Frontal cortex (tissue), 4 donors: ENCODE measurements at places on chromosomes 4 and X. TPM values are rescaled to one million over a fixed set of nuclear protein-coding genes. Genes with fewer than 3 reads are reported as not detected.

S100G gene
- not detected for total RNA-seq

RPS6KA6 gene
- 16.3 TPM for total RNA-seq

BDH2 gene
- total RNA-seq, result 7.3 TPM

FRMPD4 gene
- 26.5 TPM for total RNA-seq

CCSER1 gene
- total RNA-seq, result 165 TPM

BST1 gene
- 4.5 TPM for total RNA-seq

PABPC1L2B gene
- total RNA-seq, result not detected

ZFP42 gene
- not detected for total RNA-seq

F11 gene
- not detected for total RNA-seq

NPY1R gene
- 179 TPM for total RNA-seq

KIF4A gene
- 2.9 TPM for total RNA-seq

FRYL gene
- 60.7 TPM for total RNA-seq

COX7B2 gene
- not detected for total RNA-seq

BMP2K gene
- total RNA-seq, result 44.8 TPM

ADH1A gene
- not detected for total RNA-seq

VCX3B gene
- total RNA-seq, result not detected

EMCN gene
- 2.9 TPM for total RNA-seq

SULT1E1 gene
- total RNA-seq, result 11.4 TPM

CYLC1 gene
- under 0.01 TPM for total RNA-seq

SPANXC gene
- total RNA-seq, result not detected

FAT1 gene
- total RNA-seq, result 26.9 TPM

IRAK1 gene
- total RNA-seq, result 6.9 TPM
